ENCODE measurements at places on chromosomes 4 and X.

DNA sequence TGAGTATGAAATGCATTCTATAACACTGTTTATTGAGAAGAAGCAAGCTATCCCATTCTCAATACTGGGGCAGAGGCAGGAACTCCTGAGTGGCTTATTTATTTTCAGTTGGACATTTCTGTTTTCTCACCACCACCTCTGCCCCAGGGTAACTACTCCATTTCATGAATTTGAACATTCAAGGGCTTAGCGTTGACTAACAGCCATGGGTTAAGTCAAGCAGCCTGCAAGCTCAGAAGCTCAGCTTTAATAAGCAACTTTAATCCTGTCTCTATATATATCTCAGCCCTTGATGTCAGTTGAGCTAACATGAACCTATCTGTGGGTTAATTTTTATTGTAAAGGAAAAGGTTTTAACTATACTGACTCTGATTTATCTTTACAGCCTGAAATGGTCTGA, 93.8 kb downstream of the MBNL3 start:
- no peak for DNase-seq

DNA sequence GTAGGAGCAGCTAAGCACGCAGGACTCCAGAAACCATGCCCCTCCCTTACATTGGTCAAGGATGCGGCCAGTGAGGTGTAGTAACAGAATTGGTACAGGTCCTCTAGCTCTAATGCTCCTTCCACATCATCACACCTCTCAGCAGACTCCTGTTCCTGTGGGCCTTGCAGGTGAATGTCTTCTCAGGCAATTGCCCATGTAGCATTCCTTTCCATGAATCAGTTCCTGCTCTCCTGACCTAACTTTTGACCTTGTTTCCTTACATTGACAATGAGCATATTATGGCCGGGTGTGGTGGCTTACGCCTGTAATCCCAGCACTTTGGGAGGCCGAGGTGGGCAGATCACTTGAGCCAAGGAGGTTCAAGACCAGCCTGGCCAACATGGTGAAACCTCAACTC, 31.3 kb downstream of the MAP7D3 start:
- DNase-seq, result no peak

DNA sequence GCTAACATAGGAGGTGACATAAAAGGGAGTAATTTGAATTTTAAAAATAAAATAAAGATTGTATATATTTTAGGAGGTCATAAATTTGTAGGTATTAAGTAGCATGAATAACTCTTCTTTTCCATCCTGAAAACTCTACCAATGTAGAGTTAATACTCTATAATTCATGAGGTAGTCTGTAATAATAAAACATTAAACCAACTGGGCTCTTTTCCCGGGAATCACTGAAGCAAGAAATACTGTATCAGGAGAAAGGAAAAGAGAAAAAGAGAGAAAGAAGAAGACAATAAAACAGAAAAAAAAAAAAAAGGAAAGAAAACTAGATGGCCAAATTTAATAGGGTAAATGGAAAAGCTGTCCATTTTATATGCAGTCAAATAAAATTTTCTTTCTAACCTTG, 984.4 kb downstream of the CCSER1 start:
- no peak for DNase-seq

- no peak for DNase-seq
These were observed 204.1 kb upstream of the NEIL3 start for GRCh38 chr4:177105536-177105935.

- DNase-seq, result no peak
These were observed 30.7 kb downstream of the MOSPD2 start for GRCh38 chrX:14903891-14904290.

GRCh38 chr4:48945981-48946380, 39.4 kb upstream of the OCIAD2 start:
- no peak for DNase-seq

GRCh38 chrX:27996132-27996531, 14.9 kb upstream of the DCAF8L1 start:
- DNase-seq, result no peak

DNA sequence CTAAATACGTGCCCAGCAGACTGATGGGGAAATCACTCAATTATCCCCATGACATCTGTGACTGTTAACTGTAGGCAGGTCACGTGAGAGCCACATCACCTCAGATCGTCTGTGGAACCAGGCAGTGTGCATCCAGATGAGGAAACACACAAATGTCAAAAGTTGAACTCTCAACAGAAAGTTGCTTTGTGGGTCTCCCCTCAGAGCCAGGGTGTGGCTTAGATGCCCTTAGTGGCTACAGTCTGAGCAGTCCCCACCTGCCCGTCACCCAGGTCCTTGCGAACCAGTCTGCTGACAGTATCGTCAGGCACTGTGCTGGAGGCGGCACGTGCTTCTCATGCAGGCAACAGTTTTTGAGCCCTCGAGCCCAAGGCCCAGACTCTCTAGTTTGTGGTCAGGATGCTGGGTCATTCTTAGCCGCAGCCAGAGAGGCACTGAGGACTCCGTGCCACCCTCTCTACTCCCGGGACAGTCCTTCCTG, 10.8 kb downstream of the TMEM187 start:
- DNase-seq, result no peak

All from hypothalamus (tissue), 51 donors.